Karpas-422 (cell line): ENCODE measurements at places on chromosomes 4 and X.

DNA sequence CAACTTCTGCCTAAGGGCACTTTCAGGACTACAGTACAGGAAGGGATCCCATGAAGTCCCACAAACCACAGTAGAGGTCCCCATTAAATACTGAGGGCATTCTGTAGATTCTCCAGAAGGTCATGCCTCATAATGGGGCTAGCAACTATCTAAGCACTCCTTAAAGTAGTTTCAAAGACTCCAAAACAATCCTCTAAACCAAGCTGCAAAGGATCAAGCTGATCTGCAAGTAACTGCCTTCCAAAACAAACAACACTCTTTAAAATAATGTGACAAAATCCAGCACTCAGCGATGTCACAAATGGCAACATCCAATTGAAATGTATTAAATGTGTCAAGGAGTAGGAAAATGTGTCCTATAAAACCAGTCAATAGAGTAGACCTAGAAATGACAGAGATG lies 118.7 kb downstream of the FRYL start:
- no peak for DNase-seq

- DNase-seq: no peak
Measured at GRCh38 chr4:2183394-2183793, 58.5 kb downstream of the HAUS3 start.

DNA sequence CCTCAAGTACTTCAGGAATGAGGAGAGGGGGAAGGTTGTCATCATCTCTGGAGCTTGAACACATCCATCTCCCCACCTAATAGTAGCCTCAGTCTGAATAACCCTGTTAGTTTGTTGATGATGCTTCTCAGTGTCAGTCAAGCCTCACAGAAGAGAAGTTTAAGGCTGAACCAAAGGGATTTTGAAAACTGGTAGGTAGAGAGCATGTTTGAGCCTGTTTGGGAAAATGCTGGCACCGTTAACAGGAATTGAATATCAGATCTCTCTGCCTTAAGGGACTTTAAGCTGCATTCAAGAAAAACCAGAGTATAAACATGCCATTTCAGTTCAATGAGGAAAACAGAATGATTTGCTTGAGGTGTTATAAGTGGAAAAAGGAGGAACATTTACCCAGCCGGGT lies 73.1 kb downstream of the MAPK10 start:
- DNase-seq: no peak

- peak; percentile 66 for DNase-seq
Measured at GRCh38 chrX:110156167-110156754, 153.3 kb downstream of the TMEM164 start.

GRCh38 chr4:113524505-113525186 lies 236.9 kb downstream of the CAMK2D start:
- no peak for DNase-seq
